ENCODE measurements at places on chromosomes 4 and X.

DNA sequence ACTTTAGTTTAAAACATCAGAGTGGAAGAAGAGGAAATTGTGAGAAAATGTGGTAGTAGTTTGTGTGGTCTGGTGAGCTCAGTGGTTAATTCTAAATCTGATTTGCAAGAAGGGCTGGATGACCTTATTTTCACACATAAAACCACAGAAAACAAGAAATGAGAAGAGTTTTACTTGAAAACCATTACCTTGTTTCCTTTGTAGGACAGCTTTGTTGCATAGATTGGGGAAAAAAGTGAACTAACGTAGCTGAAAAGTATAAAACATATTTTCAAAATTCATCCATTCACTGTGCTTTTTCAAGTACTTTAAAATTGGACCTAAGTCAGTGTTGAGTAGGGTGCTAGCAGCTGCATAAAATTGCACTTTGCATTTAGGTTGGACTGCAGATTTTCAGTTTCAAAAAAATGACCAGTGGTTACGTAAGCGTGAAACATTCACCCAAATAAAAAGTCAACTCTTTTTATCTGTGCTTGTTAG, 211.3 kb downstream of the ARHGAP10 start:
- DNase-seq = no peak

DNA sequence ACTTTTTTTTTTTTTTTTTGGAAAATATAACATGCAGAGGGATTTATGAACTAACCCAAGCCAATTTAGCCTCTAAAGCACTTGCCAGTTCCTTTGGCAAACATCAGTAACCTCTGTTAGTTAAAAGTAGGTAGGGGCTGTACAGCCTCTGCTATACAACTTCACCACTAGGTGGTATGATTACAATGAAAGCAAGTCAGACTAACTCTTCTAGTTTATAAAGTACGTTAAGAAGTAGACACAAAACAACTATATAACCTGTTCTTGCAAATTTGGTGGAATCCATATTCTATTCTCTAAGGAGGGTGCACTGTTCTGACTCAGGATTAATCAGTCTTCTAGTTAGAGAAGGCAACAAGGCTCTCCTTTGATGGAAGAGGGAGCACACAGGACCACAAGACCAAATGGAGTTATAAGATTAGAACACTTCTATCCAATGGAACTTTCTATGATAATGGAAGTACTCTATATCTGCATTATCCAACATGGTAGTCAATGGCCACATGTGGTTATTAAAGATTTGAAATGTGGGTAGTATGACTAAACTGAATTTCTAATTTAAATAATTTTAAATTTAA, 12.8 kb downstream of the AIMP1 start:
- DNase-seq = no peak

DNA sequence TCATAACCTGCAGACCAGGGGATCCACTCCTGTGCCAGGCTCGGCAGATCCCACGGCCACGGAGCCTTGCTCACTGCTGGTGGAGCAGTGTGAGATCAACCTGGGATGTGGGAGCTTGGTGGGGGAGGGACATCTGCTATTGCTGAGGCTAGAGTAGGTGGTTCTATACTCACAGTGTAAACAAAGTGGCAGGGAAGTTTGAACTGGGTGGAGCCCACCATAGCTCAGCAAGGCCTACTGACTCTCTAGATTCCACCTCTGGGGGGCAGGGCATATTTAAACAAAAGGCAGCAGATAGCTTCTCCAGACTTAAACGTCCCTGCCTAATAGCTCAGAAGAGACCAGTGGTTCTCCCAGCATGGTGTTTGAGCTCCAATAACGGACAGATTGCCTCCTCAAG, 54.7 kb upstream of the EPHA5 start:
- no peak for DNase-seq

DNA sequence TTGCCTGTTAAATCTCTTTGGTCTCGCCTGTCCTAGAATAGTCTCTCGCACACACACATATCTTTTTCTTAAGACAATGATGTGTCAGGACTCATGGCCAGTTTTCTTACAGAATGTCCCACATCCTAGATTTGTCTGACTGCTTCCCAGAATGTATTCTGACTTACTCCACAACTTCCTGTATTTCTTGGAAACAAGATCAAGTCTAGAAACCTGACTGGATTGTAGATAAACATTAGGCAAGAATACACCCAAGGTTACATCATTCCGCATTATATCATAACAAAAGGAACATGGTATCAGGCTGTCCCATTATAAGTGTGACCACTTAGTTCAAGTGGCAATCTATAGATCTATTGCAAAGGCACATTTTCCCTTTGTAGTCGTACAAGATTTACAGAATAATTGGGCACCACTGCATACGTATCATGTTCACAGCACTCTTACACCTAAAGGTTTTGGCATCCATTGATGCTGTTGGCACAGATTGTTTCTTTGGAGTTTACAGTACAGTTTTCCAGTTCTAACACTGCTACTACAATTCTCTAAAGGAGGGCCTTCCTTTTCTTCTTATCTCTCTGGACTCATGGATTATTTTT, 56.4 kb downstream of the FBXW7 start:
- DNase-seq = no peak

DNA sequence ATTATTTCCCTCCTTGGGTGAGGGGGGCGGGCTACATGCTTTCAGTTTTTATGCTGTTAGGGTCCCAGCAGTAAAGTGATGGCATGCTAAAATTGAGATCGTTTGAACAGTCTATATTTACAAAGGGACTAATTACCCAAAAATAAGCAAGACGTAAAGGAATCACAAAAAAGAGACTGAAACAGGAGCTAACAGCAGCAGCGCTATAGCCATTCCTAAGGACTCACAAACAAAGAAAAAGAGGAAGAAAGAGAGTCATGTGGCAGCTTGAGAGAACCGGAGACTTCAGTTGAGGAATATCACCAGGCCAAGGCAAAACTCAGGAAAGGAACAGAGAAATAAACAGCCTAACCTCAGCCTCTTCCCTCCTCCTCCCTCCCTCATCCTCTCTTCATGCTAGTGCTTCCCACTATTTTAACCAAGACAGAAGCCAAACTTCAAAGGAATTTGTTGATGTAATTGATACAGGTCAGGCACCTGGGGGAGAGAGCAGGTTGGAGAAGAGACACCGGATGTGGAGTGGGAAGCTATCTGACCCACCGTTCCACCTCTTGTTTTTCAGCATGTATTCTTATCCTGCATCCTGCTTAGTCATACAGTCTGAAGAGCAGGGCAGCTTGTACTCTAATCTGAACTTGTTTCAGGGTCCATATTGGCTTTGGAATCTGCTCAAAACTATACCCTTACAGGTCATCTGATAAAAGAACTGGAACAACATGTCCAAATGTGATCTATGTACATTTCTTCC, 383.7 kb downstream of the NAF1 start:
- no peak for DNase-seq

DNA sequence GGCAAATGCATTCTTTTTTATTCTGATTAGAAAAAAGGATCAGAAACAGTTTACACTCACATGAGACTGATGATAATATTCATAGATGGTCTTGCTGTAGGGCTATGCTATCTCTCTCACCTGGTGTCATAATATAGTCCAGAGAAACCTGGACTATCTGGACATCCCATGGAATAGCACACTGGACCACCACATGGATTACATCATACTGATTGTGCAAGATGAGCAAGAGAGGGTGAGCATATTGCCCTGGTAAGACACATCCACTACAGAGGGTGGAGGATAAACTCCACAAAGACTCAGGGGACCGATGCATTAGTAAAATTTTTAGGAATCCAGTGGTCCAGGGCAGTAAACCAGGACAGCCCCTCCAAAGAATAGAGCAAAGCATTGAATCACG, 8.2 kb downstream of the SYN1 start:
- DNase-seq = no peak

DNA sequence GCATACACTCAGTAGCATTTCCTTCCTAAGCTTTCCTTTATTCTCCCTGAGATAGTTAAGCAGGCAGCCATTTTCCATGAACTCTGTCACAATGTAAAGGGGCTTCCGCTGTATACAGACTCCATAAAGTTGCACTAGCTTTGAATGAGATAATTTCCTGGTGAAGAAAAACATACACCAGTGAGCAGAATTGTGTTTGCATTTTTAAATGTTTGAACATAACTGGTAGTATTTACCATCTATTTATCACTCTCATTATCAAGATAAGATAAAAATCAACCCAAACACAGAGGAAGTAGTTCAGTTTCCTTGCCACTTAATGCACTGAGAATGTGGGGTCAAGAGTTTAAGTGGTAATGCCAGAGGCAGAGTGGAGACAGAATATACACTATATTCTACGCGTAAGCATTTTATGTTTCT, 54.1 kb downstream of the TXK start:
- no peak for DNase-seq

DNA sequence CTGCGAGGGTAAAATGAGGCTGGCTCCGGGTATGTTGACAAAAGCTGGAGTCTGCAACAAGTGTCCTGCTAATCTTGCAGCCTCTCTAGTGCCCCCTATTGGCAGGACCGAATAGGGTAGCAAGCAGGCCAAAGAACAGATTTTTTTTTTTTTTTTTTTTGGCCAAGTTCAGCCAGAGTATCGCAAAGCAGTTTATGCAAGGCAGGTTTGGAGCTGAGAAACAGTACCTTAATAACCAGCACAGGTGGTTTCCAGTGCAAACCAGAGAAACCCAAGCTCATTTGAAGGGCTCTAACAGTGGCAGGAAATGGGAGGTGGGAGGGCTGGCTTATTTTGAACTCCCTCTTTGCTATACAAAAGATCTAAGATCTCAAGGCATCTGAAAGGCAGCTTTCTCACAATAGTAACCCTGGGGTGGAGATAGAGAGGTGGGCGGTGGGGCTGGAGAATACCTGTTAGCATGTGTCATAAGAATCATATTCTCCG, 38.2 kb upstream of the OCIAD2 start:
- DNase-seq = no peak

Measured in GM12892 (cell line).